ENCODE measurements at places on chromosomes 2 and 18. TPM values are rescaled to one million over a fixed set of nuclear protein-coding genes. Genes with fewer than 3 reads are reported as not detected.

The C2orf80 gene
- total RNA-seq = not detected

The AFF3 gene
- 18.0 TPM for total RNA-seq

The NDUFS1 gene
- 265 TPM for total RNA-seq

The GAREM1 gene
- total RNA-seq = 14.0 TPM

The IL1RN gene
- 44.7 TPM for total RNA-seq

The GCKR gene
- not detected for total RNA-seq

The AP1S3 gene
- 3.0 TPM for total RNA-seq

The POMC gene
- total RNA-seq = 7.7 TPM

The CDH20 gene
- total RNA-seq = 1.1 TPM

The TEX44 gene
- total RNA-seq = not detected

The UPP2 gene
- total RNA-seq = not detected

The ABCG5 gene
- total RNA-seq = not detected

The KIF3C gene
- total RNA-seq = 3.8 TPM

The PLCD4 gene
- total RNA-seq = 31.0 TPM

The ASB18 gene
- total RNA-seq = 3.5 TPM
